GM12878 (cell line): ENCODE measurements at places on chromosomes 1 and 21. TPM values are rescaled to one million over a fixed set of nuclear protein-coding genes. Genes with fewer than 3 reads are reported as not detected.

LIN9 gene
- polyA plus RNA-seq = 10.8 and 12.8 TPM in 2 replicates

PRR9 gene
- polyA plus RNA-seq = not detected in 2 replicates

SH3BP5L gene
- polyA plus RNA-seq = 1.2 and 2.1 TPM in 2 replicates

TNFRSF4 gene
- 1.5 and 2.5 TPM in 2 replicates for polyA plus RNA-seq

PTPRU gene
- polyA plus RNA-seq = 0.98 and 1.3 TPM in 2 replicates

LINGO4 gene
- not detected in 2 replicates for polyA plus RNA-seq

RNU1-3 gene
- 3.6 and 4.3 TPM in 2 replicates for polyA plus RNA-seq

FAM43B gene
- not detected in 2 replicates for polyA plus RNA-seq

WNT2B gene
- 0.10 and 0.12 TPM in 2 replicates for polyA plus RNA-seq

SIPA1L2 gene
- 0.14 TPM in 1 of 2 replicates, not detected in the other for polyA plus RNA-seq

KCNA2 gene
- not detected in 2 replicates for polyA plus RNA-seq

RGS7 gene
- polyA plus RNA-seq = not detected in 2 replicates

ZMYND12 gene
- 0.26 and 0.52 TPM in 2 replicates for polyA plus RNA-seq

GJA9 gene
- polyA plus RNA-seq = 0.13 TPM in 1 of 2 replicates, not detected in the other

UBL4B gene
- polyA plus RNA-seq = not detected in 2 replicates

GRCh38 chr1:29451368-29451892 lies 215.1 kb downstream of the PTPRU start:
- DNase-seq = no peak

DNA sequence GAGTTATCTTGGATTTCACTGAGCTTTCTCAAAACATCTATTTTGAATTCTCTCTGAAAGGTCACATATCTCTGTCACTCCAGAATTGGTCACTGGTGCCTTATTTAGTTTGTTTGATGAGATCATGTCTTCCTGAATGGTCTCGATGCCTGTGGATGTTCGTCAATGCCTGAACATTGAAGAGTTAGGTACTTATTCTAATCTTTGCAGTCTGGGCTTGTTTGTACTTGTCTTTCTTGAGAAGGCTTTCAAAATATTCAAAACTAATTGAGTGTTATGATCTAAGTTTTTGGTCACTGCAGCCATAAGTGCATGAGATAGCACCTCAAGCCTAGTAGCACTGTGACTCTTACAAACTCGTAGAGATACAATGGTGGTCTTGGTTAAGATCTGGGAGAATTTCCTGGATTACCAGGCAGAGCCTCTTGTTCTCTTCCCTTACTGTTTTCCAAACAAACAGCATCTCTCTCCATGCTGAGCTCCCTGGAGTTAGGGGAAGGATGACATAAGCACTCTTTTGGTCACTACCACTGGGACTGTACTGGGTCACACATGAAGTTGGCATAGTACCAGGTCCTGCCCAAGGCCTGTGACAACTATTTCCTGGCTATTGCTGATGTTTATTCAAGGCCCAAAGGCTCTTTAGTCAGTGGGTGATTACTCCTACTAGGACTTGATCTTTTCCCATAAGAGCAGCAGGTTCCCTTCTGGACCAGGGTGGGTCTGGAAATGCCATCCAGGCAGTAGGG lies 25.6 kb downstream of the SLC22A15 start:
- no peak for DNase-seq

DNA sequence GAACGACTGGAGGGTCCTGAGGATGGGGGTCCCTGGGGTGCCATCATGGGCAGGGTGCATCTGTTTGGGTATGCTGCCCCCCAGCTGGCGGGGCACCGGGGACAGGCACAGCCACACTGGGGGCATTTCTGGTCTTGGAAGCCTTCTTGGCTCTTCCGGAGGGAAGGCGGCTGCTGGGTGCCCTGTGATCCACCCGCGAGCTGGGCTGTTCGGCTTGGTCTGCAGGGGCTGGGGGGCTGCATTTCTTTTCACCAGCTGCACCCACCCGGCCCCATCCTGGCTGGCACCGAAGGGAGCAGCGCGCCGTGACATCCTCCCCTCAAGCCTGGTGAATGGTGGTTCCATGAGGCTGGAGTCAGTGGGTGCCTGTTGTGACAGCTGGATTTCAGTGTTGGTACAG lies 12.2 kb downstream of the FAAP20 start:
- DNase-seq = no peak

DNA sequence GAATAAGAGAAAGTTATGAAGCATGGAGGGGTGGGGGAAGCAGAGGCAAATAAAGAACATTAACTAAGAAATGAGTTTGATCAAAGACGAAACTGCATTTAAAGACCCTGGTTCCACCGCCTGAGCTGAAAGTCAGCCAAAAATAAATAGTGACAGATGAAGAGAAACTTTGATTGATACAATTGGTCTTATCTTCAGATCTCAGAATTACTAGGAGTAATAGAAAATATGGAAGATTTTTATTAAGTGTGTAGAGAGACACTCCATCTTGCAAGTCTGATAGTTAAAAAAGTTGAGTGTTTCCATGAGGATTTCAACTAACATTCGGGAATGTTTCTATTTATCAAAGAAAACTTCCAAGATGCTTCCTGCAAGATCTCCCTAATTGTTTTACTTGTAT lies 418.2 kb upstream of the ADGRL2 start:
- no peak for DNase-seq

- DNase-seq = no peak
These were observed 108.7 kb downstream of the DISP1 start for GRCh38 chr1:222923506-222923905.

GRCh38 chr1:53642215-53642555 lies 96.8 kb downstream of the GLIS1 start:
- no peak for DNase-seq

DNA sequence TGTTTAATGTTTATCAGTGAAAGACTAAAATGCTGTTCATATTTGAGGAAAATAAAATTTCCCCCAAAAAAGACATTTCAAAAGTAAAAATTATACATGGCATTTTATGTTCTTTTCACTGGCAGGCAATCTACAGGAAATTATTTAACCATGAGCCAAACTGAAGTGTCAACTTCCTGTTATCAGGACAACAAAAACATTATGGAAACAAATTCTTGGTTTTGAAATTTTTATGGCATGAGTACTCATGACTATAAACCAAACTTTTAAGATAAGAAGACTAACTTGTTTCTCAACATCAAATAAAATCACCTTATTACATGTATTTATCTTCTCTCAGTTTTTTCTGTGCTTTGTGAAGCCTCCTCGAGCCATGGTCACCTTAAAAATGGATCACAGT lies 698.6 kb downstream of the LTN1 start:
- no peak for DNase-seq

DNA sequence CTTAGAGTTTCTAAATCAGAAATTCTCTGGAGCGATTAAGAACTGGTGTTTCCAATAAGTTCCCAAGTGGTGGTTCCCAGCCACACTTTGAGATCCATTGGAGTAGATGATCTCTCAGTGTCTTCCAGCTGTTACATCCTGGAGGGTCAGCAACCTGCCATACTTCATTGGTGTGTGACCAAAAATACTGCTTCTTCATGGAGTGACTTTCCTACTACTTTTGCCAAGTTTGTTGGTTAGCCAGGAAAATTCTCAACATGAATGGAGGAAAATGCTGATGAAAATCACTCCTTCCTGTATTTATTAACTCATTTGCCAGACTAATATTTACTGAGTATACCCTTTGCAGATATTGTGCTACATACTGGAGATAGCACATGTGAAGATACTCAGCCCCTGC lies 186.1 kb downstream of the FGGY start:
- DNase-seq = no peak

DNA sequence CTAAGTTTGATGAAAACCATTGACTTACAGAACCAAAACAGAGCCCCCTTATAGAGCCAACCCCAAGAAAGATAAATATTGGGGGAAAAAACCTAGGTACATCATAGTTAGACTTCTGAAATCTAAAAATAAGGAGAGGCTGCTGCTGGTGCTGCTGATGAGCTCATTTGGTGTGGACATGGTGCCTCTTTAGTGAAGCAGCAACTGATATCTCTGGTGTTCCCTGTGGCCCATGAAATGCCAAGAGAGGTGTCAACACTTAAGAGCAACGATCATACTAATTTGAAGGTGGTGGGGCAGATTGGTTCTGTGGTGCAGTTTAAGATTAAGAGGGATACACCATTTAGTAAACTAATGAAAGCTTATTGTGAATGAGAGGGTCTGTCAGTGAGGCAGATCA lies 35.9 kb downstream of the ST3GAL3 start:
- no peak for DNase-seq

DNA sequence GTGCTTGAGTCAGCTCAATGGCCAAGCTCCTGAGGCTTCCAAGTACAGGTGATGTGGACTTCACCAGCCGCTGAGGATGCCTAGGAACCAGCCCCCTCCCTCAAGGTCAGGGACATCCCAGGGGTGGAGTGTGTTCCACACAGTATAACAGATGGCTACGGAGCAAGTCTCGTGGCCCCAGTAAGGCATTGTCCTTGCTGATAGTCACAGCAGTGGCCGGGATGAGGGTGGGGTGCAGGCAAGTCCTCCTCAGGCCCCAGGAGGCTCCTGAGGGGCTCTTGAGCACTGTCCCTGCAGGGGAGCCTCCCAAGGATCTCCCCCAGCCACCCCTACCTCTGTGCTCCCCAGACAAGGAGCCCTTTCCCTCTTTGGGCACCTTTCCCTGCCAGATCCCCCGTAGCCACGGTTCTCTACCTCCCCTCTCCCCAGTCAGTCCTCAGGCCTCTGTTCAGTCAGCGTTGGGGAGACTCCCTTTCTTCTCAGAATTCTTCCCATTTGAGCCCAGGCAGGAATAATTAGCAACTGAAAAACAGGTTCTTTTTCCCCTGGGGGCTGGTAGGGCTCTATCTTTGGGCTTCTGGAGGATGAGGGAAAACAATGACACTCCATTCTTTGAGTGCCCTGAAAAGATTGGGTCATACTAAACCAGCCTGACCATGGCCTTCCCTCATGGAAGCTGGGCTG lies 7.1 kb upstream of the THEM5 start:
- DNase-seq = no peak

GRCh38 chr1:227910511-227911153 lies 37.1 kb downstream of the WNT9A start:
- no peak for DNase-seq

GRCh38 chr1:48817505-48818114 lies 40.9 kb upstream of the BEND5 start:
- DNase-seq = no peak

DNA sequence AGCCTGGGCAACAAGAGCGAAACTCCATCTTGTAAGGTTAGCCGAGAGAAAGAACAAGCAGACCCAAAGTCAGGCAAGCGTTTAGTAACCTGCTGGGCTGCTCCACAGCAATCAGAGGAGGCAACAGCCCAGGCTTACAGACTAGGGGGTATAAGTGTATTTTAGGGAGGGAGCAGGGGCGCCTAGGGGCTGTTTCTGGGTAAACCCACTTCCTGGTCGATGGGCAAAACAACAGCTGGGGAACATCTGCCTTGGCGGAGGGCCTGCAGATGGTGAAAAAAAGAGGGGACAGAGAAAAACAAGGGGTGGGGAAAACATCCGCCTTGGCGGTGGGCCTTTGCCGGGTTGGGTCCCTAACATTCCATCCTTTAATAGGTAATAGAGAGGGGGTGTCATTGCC lies 5.2 kb downstream of the TAS1R1 start:
- no peak for DNase-seq

- no peak for DNase-seq
These were observed 30.5 kb upstream of the SCMH1 start for GRCh38 chr1:41272601-41273000.

- no peak for DNase-seq
These were observed 264.2 kb downstream of the NPHP4 start for GRCh38 chr1:5727871-5728643.

- peak; percentile 36 for DNase-seq
These were observed 915.9 kb downstream of the PLA2G4A start for GRCh38 chr1:187744665-187745064.

GRCh38 chr1:32884032-32884372 lies 2.3 kb upstream of the HPCA start:
- DNase-seq = no peak

- DNase-seq = no peak
These were observed 90.0 kb upstream of the LYPLAL1 start for GRCh38 chr1:219083631-219084030.

DNA sequence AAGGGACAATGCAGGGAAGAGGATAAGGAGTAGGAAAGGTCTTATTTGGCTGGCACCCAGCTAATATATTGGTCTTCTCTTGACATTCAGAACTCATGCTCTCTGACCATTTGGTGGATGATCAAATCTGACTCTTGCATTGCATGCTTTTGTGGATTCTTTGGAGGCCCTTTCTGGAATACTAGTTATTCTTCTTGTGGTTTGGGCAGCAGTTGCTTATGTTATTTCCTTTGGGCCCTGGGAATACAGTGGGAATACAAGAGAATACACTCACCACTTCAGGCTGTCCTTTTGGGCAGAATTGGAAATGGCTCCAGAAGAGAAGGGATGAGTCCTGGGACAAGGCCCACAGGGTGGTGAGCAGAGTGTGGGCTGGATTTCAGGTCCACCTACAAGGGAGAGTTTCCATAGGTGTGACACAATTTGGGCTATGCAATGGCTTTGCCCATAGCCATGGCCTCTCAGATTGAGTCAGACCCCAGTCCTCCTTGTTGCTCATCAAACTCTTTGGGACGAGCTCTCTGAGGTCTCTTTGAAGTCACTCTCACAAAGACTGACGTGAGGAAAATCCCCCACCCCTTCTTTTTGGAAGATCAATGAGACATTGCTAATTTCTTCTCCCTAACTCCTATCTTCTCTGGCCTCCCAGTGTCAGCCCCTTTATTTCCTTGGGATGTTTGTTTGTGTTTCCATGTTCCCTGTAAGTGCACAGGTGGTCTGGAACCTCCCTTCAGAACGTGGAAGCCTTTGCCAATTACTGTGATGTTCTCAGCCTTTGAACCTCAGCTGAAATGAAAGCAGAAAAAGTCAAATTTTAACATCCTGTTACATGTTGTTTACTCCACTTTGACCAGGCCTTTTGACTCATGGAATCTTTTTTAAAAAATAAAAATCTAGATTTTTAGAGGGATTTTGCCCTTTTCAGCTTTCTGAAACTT lies 19.4 kb downstream of the HSD11B1 start:
- no peak for DNase-seq

DNA sequence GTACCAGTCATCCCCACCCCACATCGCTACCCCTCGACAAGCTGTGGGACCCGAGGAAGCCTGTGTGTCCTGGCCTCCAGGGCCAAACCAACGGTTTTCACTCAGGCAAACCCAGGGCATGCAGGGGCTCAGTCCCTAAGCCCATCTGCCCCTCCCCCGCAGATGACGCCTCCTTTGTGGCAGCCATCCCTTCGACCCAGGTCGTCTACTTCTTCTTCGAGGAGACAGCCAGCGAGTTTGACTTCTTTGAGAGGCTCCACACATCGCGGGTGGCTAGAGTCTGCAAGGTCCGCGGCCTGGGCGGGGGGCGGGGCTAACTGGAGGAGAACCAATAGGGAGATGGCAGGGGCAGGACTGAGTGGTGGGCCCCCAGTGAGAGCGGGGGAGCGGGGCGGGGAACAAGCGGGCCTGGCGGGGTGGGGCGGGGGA lies 7.4 kb downstream of the SEMA4A start:
- DNase-seq = no peak

DNA sequence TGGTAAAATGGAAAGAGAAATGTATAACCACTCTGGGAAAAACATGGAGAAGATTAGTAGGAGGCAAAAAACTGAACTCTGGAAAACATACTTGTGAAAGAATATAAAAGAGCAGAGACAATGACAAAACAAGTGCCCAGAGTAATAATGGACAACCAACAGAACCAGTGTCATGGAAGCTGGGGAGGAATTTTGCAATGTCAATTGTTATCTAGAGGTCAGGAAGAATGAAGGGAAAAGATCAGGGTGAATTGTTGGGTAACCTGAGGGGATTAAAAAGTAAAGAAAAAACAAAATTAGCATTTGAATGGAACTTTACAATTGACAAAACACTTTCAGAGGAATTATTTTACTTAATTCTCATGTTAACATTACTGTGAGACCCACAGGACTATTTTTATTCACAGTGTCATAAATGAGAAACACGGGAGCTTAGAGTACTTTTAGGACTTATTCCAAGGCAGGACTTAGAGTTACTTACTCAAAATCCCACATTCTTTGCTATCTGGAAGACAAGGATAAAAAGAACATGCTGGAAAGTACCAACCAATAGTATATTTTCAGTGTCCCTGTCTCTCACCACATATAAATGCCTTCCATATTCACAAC lies 19.5 kb downstream of the JAM2 start:
- DNase-seq = no peak
